NCI-H187 (cell line): ENCODE measurements at places on chromosomes 4 and X.

GRCh38 chrX:109440475-109440874, 41.4 kb downstream of the GUCY2F start:
- DNase-seq, result no peak

- no peak for DNase-seq
Observed at GRCh38 chr4:53693408-53693807, 102.1 kb upstream of the LNX1 start.

- no peak for DNase-seq
Observed at GRCh38 chrX:153501530-153501929, 6.8 kb downstream of the BGN start.

DNA sequence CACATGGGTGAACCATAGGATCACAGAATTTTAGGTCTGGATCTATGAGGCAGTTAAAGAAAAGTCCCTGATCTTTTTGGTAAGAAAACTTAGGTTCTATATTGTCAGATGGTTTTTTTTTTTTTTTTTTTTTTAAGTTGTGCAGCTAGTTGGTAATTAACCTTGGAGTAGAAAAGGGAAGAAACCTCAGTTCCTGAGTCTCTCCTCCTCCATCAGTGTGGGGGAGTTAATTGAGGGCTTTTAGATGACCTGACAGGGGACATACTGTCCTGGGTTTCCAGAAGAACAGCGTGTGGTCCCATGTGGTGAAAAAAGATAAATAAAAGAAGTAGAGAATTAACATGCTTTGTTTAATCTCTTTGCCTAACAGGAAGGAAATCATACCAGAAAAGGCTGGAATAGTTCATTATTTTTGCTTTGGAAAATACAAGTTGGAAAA, 123.7 kb downstream of the ARHGAP10 start:
- DNase-seq, result no peak

DNA sequence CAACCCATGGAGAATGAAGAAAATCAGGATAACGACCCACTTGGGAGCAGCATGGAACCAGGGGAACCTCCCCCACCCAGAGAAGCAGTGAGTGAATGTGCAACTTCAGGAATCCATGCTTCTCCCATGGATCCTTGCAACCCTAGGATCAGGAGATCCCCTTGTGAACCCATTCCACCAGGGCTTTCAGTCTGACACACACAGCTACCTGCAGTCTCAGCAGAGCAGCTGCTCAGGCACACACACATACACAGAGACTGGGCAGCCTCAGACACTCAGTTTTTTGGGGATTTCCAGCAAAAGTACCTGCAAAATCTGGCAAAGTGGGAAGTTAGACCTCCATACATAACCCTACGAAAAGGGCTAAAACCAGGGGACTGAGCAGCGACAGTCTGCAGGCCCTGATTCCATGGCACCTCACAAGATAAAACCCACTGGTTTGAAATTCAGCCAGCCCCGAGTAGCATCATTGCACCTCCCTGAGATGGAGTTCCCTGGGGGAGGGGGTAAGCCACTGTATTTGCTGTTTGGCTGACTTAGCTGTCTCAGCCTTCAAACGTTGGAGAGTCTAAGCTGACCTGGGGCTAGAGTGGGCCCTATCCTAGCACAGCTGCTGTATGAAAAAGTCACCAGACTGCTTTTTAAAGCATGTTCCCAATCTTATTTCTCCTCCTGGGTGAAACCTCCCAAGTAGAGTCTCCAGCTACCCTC, 737.5 kb upstream of the NDST4 start:
- no peak for DNase-seq

- DNase-seq, result no peak
Observed at GRCh38 chr4:38764277-38764676, 18.5 kb downstream of the TLR10 start.
